ENCODE measurements at places on chromosomes 3 and 15.

DNA sequence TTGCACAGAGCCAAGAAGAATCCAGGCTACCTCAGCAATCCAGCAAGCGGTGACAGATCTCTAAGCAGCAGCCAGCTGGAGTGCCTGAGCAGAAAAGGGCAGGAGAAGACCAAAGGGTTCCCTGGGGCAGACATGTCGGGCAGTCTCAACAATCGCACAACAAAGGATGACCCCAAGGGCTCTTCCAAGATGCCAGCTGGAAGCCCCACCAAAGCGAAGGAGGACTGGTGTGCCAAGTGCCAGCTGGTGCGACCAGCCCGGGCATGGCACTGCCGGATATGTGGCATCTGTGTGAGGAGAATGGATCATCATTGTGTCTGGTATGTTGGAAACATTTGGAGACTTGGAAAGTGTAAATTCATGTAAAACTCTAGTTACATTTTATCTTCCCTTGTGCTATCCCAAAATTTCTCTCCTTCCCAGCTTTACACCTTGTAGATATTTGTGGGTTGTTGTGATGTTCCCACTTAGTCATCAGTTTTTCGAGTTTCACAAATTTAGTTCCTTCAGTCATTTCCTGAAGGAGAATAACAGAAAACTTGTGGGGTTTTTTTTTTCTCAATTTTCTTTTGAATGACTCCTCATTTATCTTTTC is 6.4 kb downstream of the ZDHHC23 start:
- no peak for DNase-seq

DNA sequence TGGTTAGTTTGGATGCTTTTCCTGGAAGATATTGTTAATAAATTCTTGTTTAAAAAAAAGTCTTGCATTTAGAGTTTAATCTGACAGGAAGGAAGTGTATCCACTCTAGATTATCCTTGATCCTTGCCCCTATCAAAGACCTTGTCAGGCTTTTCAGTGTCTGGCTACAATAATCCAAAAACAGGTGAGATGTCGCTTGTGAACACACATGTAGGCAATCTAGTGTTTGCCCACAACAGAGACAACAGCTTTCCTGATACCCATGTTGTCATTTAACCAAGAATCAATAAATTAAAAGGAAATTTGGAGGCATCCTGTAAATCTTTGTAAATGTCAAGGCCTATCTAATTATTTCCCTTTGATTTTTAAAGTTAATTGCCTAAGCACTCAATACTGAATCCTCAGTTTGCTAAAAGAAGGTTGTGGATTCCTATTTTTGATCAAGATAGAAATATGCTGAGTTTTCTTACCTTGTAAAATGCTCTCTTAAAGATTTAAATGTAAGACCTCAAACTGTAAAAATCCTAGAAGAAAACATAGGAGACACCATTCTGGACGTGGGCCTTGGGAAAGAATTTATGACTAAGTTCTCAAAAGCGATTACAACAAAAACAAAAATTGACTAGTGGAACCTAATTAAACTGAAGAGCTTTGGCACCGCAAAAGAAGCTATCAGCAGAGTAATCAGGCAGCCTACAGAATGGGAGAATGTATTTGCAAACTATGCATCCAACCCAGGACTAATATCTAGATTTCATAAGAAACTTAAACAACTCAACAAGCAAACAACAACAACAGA is 207.7 kb downstream of the NAALADL2 start:
- DNase-seq = no peak

DNA sequence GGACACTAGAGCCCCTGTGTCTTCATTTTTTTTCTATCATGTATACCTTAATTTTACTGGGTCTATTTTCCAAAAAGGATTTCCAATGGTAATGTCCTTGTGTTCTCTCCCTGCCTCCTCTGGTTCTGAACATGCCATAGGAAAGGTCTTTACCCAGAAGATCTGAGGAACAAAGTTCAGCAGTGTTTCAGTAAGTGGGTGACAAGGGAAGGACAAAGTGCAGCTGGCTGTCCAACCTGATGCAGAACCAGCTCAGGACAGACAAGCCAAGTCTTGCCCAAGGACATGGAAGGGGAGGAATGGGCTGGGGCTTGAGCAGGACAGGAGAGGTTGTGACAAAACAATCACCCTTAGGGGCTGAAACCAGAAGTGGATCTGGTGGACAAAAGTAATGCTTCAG is 61.2 kb upstream of the STRIT1 start:
- no peak for DNase-seq

GRCh38 chr3:150068440-150069153 is 97.9 kb upstream of the PFN2 start:
- DNase-seq = no peak

DNA sequence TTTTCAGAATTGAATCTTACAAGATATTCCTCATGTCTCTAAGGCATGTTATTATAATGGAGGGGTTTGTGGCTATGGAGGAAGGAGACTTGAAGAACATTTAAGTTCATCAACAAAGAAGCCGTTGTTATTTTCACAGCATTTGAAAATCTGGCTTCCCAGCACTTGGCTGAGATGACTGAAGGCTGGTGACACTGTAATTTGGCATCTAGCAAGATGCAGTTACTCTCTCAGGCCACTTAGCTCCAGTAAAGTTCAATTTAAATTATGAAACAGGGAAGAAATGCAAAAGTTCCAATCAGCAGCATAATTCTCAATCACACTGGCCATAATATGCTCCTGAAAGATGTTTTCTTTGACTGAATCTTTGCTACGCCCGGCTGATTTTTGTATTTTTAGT is 139.4 kb upstream of the NUDT16 start:
- DNase-seq = no peak

DNA sequence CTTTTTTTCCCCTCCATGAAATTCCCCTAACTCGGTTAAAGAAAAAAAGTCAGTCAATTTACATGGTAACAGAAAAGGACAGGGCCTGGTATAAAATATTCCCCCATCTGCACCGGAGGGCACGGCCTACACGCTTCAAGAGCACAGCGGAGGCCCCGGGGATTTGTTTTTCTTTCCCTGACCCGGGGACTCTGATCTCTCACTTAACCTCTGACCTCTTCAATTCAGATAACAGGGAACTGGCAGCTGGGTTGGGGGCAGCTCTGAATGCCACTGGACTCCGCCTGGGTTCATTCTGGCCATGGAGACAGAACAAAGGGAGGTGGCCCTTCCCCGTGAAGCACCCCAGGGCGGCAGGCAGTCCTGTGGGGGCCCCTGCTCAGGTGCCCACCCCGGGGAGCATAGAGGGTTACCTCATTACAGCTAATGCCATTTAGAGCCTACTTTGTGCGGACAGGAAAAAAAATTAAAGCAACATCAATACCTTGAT is 257.5 kb downstream of the SHQ1 start:
- DNase-seq = no peak

- DNase-seq = no peak
These were observed 34.1 kb upstream of the NR2C2 start for GRCh38 chr3:14913071-14913925.

DNA sequence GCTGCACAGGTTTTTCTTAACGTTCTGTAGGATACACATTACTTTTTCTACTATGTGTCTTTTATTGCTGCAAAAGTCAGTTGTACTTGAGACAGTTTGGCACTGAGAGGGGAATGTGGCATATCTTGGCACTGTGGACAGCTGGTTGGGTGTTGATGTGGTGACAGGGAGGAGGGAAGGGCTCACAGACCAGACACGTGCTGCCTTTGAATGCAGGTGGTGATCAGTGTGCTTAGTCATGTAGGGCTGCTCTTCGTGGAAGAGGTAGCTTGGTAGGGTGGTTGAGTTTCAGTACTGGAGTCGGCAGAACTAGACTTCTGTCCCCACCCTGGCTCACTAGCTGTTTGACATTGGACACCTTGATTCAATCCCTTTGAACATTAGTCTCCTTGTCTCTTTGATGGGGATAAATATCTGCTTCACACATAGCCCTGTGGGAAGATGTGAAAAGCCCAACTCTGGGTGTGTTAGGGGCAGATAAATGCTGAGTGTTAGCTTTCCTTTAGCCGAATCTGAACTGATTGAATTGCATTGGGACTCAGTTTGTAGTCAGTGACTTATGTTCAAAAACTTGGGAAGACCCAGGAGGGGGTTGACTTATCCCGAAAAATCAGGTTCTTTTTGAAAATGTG is 108.4 kb downstream of the PTPRG start:
- DNase-seq = no peak

DNA sequence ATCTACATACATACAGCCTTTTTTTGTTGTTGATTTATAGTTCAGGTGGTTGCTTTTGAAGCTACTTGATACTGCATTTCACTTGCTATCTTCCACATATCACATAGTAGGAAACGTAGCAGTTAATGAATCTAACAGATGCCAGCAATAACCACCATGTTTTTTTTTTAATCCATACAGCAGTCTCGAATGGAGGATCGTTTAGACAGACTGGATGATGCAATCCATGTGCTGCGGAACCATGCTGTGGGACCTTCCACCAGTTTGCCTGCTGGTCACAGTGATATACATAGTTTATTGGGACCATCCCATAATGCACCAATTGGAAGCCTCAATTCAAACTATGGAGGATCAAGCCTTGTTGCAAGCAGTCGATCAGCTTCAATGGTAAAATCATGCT is 123.2 kb upstream of the CGNL1 start:
- DNase-seq = no peak

GRCh38 chr15:27196691-27197090 is 225.7 kb downstream of the GABRG3 start:
- no peak for DNase-seq

- DNase-seq = no peak
These were observed 41.3 kb downstream of the ETV5 start for GRCh38 chr3:186067360-186068242.

- no peak for DNase-seq
These were observed 15.5 kb downstream of the RGMA start for GRCh38 chr15:93073465-93073952.

Data from stimulated activated CD8-positive, alpha-beta memory T cell treated with anti-CD3 and anti-CD28 coated beads, Interleukin-4, amount 100 ng/mL, for 1 hour (primary cell).